ENCODE measurements at places on chromosomes 11 and 22.

- no peak for DNase-seq
These were observed 3.4 kb upstream of the DPP3 start for GRCh38 chr11:66476841-66477251.

DNA sequence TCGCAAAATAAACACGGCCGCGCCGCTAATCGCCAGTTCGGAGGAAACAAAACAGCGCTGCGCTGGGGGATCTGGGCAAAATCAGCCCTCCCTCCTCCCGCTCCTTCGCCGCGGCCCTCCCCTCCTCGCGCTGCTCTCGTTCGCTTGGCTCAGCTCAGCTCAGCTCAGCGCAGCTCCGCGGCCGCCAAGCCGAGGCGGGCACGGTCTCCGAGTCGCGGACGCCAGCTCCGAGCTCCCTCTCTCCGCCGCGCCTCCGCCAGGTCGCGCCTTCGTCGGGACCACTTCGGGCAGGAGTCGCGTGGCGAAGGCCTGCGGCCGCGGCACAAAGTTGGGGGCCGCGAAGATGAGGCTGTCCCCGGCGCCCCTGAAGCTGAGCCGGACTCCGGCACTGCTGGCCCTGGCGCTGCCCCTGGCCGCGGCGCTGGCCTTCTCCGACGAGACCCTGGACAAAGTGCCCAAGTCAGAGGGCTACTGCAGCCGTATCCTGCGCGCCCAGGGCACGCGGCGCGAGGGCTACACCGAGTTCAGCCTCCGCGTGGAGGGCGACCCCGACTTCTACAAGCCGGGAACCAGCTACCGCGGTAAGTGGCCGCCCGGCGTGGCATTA, at the start of gene SPON1:
SPON1 (plus strand) TSS at position 162 of the 607 bp plus-strand sequence; CDS start at position 344, 182 bp downstream.
- no peak for DNase-seq

- no peak for DNase-seq
These were observed 109.5 kb upstream of the PARVA start for GRCh38 chr11:12267921-12268320.

DNA sequence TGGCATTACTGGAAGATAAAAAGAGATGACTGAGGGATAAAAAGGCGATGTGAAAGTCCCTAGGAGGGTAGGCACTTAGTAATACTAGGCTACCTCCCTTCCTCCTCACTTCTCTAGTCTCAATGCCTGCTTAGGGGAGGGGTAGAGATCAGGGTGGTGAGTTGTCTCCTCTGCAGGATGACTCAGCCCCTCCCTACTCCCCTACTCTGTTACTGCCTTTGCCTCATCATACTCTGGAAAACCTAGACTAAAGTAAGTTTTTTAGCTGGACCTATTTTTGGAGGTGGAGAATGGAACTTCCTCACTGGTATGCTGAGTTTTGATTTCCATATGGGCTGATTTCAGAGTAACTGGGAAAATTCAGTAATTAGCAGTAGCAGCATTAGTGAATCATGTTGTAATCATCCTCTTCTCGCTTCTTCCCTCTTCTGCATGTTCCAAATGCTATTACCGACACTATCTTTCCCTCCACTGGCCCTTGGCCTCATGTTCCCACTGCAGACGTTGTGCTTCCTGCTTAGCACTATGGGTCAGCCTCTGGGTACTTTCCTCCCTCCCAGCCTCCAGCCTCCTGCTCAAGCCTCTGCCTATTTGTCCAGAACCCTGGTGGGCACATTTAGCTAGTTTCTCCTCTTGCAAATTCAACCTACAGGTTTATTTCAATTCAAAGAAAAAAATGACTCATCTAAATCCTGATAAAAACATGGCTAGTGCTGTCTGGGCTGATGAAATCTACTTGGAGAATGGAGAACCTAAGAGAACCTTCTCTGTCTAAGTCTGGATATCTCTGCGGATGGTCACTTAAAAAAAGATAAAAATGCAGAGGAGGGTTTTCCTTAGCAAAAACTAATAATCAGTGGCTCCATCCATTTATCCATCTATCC, 281.7 kb downstream of the ST3GAL4 start:
- DNase-seq: no peak

DNA sequence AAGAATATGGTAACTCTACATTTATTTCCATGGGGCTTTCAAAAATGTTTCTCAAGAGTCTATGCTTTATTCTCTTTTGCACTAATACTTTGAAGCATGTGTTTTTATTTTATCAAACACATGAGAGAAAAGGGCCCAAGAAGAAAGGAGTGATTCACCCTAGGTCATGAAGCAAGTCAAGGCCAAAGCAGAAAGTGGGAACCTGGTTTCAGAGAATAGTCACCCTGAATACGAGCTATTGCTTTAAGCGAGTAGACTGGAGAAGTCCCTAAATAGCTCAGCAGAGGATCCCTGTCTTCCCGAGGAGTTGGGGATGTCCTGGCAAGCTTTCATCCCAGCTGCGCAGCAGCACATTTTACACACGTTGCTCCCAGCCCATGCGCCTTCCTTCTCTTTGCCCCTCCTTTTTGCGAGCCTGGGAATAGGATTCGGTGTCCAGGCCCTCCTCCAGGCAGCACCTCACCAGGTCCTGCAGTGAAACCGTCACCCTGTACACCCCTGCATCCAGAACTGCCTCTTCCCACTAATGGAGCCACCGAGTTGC, 19.1 kb downstream of the MPEG1 start:
- no peak for DNase-seq

Measured in cortex of kidney (tissue), 1 donor.